ENCODE measurements at places on chromosomes 6 and 20. TPM values are rescaled to one million over a fixed set of nuclear protein-coding genes. Genes with fewer than 3 reads are reported as not detected.
A peak's percentile ranks its signal among the peaks of the same experiment; 100 is the strongest.

DNA sequence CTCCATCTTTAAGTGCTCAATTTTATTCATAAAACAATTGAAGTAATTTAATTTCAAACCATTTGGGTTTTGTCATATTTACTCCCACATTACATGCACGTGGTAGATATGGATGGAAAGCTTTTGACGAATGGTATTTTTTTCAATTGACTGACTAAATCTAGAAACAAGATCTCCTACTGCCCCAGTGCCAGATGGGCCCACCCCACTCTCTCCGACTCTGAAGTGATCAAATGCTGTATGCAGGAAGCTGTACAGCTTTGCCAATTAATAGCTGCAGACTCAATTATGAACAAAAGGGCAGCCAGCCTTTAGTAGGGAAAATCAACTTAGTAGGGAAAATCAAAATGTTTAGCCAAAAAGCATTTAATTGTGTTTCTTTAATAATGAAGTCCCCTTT lies 46.2 kb downstream of the PACRG start:
- no peak for DNase-seq

The CAGE1 gene
- 0.17 TPM for total RNA-seq

DNA sequence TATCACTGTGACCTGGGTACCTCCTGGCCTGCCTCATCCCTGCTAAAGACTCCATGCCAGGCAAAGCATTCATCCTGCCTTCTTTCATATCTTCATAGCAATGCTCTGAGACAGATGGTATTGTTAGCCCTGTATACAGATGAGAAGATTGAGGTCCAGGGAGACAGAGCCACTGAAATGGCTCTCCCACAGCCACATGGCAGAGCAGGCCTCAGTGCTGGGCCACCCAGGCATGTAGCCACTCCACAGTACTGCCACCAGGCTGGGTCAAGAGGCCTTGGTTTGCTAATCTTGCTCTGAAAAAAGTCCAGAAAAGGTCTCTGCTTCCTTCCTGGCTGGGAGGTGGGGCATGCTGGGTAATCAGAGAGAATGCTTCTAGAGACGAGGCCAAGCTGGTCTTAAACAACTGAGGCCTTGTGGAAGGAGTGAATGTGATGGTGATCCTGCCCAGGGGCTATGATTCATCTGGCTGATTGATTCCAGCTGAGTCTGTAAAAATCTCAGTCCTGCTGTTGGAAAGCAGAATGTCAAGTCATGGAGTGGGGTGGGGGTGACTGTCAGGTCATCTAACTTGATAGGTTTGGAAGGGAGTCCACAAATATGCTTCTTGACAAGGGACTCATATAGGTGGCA lies 29.8 kb downstream of the HM13 start:
- peak; percentile 82 for DNase-seq

The PRRT1 gene
- total RNA-seq, result 0.10 TPM

- no peak for DNase-seq
These were observed 35.1 kb downstream of the RRBP1 start for GRCh38 chr20:17646961-17647301.

The MUC22 gene
- total RNA-seq, result 0.03 TPM
